Karpas-422 (cell line): ENCODE measurements at places on chromosomes 3 and 15.
A peak's percentile ranks its signal among the peaks of the same experiment; 100 is the strongest.

GRCh38 chr3:108036401-108036800 lies 54.4 kb downstream of the CD47 start:
- DNase-seq = no peak
- H3K36me3 ChIP-seq = no peaks in the 10 kb centered on the region

DNA sequence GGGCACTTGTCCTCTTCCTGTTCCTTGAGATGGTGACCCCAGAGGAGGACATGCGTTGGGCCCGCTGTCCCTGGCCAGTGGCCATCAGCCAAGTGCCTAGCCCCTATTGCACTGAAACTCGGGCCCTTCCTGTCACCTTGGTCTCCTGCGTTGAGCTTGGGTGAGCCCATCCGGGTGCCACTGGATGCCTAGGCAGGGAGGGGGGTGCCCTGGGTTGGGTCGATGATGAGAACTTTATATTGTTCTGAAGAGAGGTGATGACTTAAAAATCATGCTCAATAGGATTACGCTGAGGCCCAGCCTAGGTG lies 221.8 kb downstream of the SNRPN start:
- H3K36me3 ChIP-seq = no peaks in the 10 kb centered on the region
- H3K27me3 ChIP-seq = no peaks in the 10 kb centered on the region
- no peak for DNase-seq
- no peaks in the 10 kb centered on the region for H3K4me1 ChIP-seq
- no peak overlapping the region for H3K27ac ChIP-seq

- H3K27ac ChIP-seq = no peak overlapping the region
- H3K4me1 ChIP-seq = no peaks in the 10 kb centered on the region
- H3K4me3 ChIP-seq = no peak overlapping the region
- no peaks in the 10 kb centered on the region for H3K27me3 ChIP-seq
- no peak for DNase-seq
These were observed 15.0 kb downstream of the LZTFL1 start for GRCh38 chr3:45826908-45827307.

DNA sequence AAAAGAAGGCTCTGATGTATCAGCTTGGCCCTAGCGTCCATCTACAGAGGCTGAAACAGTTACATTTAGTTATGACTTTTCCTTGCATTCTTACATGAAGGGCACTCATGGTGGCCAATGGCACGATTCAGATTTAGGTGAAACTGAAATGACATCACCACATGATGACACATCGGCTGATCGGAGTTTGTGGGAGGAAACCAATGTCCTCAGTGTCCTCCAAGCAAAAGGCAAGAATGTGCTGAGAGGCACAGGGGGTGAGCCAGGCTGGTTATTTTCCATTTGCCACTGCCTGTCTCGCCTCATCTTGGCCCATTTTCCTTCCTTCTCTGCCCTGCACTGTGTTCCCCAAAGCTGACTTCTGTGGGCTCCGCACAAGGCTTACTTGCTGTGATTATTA lies 34.4 kb downstream of the TARS3 start:
- no peak for DNase-seq
- no peaks in the 10 kb centered on the region for H3K36me3 ChIP-seq
- H3K4me3 ChIP-seq = no peak overlapping the region
- H3K27ac ChIP-seq = no peak overlapping the region
- no peaks in the 10 kb centered on the region for H3K27me3 ChIP-seq

DNA sequence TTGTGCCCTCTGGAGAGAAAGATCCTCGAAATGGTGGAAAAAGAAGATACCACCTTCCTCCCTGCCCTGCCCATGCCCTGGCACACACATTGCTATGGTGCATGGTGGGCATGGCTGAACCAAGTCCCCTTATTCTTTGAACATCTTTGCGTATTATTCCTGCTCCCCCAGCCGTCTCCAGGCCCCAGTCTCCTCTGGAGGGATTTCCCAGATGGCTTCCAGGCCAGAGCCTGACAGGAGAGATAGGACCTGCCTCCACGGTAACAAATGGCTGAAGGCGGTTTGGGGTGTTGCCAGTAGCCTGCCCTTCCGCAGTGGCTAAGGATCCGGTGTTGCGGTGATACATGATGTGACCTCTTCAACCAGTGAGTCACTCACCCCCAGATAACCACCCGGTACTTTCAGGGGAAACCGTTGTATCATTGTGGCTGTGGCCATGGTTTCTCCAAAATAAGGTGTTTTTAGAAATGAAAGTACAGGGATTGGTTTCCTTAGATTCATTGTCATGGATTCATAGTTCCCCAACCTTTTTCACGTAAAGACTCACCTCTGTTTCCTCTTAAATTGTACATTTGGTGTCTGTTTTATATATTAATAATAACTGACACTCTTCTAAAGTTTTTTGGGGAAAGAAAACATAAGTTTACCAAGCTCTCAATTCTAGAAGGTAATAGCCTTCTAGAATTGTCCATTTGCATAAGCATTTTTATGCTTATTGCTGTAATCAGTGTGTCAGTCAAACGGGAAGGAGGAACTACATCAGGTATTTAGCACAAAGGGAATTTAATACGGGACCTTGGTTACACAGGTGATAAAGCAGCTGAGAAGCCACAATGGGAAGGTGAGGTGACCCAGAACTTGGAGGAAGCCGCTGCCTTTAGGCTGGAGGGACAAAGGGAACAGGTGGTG lies 25.9 kb downstream of the SMAD3 start:
- 0 out of 2 replicates have a peak overlapping the region, but pooled peaks have one; percentile 98 for H3K27ac ChIP-seq
- DNase-seq = no peak
- no peaks in the 10 kb centered on the region for H3K27me3 ChIP-seq
- H3K4me3 ChIP-seq = peak overlapping the region; percentile 62; the same call in 1 of the 2 replicates

DNA sequence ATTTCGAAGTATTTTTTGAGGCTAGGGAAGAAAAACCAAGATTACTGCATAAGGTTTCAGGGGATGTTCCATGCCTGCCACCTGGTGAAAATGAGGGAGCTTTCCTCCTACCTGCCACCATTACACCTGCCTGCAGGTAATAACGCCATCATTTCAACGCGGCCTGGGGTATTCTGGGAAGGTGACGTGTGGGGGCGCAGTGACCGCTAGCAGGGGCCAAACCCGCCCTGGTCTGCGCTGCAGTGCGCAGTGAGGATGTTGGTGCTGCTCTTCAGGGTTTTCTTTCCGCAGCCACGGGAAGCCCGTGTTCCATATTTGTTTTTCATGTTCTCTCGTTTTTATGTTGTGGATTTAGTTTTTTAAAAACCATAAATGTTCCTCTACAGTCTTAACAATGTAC lies 37.4 kb upstream of the SNRPN start:
- H3K36me3 ChIP-seq = no peaks in the 10 kb centered on the region
- no peaks in the 10 kb centered on the region for H3K27me3 ChIP-seq
